ENCODE measurements at places on chromosomes 5 and 9. TPM values are rescaled to one million over a fixed set of nuclear protein-coding genes. Genes with fewer than 3 reads are reported as not detected.

DNA sequence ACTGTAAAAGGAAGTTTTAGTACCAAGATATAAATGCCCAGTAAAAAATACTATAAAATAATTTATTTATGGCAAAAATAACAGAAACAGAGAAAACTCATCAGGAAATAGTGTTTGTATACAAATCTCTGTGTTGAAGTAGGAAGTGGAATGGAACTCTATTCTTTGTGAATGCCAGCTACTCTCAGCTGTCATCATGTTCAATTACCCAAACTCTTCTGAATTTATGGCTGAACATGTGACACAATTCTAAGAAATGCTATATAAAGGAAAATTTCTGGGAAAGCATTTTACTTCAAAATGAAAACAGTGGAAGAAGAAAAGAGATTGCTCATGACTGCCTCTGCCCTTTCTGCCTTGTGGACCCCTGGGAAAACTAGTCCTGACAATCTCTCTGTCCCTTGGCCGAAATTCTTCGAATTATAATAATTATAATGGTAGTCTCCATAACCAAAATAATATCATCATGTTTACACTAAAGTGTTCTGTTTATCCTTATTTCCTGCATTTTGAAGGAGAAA lies 522.3 kb upstream of the ST8SIA4 start:
- peak; percentile 32 for DNase-seq

INSYN2B gene
- 3.1 TPM for total RNA-seq

- no peak for DNase-seq
Measured at GRCh38 chr9:131346559-131346958, 47.3 kb upstream of the PRRC2B start.

FST gene
- total RNA-seq: 13.6 TPM

PPP2R2B gene
- total RNA-seq: 0.62 TPM

Measured in H4 (cell line).